Cortex of kidney (tissue), 1 donor: ENCODE measurements at places on chromosomes 7 and 10.

- no peak for DNase-seq
These were observed 691.8 kb downstream of the SUGCT start for GRCh38 chr7:40826411-40827221.

DNA sequence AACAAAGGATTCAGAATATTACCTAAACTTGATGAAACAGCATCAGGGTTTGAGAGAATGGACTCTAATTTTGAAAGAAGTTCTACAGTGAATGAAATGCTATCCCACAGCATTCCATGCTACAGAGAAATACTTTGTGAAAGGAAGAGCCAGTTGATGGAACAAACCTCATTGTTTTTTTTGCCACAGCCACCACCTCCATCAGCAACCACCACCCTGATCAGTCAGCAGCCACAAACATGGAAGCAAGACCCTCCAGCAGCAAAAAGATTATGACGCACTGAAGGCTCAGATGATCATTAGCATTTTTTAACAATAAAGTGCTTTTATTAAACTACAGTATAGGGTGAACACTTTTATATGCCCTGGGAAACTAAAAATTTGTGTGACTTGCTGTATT is 98.7 kb downstream of the LRRC4 start:
- DNase-seq, result no peak

DNA sequence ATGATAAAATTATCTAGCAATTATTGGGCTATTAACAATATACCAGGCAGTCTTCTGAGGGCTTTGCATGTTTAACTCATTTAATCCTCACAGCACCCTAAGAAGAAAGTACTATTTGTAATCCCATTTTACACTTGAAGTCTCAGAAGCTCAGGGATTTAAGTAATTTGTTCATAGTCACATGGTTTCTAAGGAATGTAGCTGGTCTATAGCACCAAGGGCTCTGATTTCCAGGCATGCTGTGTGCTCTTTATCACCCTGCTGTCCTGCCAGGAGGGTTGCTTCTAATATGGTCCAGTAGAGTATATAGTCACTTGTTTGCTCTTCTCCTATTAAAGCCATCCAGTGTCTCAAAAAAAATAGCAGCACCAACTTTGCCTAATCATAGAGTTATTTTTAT is 417.2 kb downstream of the PLXDC2 start:
- DNase-seq, result no peak

GRCh38 chr10:62795100-62795499 is 9.4 kb upstream of the ADO start:
- no peak for DNase-seq

DNA sequence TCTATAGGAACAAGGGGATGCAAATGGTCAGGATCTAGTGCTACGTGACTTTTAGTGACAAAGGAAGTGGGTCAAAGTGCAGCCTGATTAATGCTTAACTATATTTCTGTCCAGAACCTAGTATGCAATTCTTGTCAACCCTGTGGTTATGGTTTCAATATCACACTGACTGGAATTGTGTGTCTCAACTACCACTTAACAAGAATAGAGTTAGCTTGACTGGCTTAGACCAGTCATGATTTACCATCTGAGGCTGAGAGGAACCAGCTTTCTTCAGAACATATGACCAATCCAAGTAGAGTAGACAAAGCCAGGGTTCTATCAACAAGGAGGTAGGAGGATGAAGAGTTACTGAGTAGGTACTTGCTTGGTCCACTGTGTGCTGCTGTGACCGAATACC is 54.4 kb downstream of the MYPN start:
- DNase-seq, result no peak

- no peak for DNase-seq
These were observed 58.9 kb upstream of the LBX1 start for GRCh38 chr10:101287997-101288635.

GRCh38 chr7:139749545-139749944 is 28.3 kb downstream of the HIPK2 start:
- no peak for DNase-seq

DNA sequence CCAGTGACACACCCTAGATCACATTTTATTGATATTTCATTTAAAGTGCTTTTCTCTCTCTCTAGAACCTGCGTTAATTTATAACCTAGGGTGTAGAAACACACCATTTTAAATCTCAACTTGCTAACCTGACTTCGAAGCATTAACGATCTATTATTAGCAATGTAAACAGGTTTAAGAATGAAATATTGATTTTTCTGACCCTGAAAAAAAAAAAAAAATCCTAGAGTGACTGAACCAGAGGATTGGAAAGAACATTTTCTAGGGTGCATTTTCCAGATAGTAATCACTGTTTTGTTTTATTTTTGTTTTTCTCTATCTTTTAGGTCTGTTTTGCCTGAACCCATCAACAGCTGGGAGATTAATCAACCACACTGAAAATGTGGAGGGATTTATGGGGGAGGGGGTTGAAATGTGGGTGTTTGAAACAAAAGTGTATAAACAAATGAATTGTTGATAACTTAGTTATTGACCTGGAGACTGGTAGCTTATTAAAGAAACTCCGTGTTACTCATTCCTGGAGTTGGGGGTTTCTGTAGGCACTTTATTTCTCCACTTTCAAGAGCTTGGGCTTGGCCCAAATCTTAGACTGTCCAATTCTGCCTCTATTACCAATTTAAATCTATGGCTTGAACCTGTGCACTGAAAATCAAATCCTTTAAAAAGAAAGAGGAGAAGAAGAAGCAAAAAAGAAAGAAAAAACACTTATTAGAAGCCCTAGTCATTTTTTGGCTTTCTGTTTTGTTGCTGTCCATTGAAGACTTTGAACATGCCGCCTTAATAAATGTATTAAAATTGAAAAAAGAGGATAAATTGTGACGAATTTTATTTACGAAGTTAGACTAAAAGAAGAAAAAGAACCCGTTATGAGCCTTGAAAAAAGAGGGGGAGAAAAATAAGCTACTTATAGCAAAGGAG is 2.8 kb downstream of the HOXA2 start:
- no peak for DNase-seq

GRCh38 chr7:139763330-139763729 is 14.5 kb downstream of the HIPK2 start:
- DNase-seq, result no peak

- no peak for DNase-seq
These were observed 26.0 kb upstream of the UBE3C start for GRCh38 chr7:157112706-157113105.

GRCh38 chr7:33107136-33108066 is 1.8 kb downstream of the RP9 start:
- DNase-seq, result no peak

GRCh38 chr10:59962756-59963155 is 56.4 kb upstream of the CCDC6 start:
- no peak for DNase-seq

GRCh38 chr7:157502701-157503111 is 165.9 kb downstream of the DNAJB6 start:
- no peak for DNase-seq

GRCh38 chr7:139317939-139318505 is 23.1 kb upstream of the FMC1 start:
- DNase-seq, result no peak

DNA sequence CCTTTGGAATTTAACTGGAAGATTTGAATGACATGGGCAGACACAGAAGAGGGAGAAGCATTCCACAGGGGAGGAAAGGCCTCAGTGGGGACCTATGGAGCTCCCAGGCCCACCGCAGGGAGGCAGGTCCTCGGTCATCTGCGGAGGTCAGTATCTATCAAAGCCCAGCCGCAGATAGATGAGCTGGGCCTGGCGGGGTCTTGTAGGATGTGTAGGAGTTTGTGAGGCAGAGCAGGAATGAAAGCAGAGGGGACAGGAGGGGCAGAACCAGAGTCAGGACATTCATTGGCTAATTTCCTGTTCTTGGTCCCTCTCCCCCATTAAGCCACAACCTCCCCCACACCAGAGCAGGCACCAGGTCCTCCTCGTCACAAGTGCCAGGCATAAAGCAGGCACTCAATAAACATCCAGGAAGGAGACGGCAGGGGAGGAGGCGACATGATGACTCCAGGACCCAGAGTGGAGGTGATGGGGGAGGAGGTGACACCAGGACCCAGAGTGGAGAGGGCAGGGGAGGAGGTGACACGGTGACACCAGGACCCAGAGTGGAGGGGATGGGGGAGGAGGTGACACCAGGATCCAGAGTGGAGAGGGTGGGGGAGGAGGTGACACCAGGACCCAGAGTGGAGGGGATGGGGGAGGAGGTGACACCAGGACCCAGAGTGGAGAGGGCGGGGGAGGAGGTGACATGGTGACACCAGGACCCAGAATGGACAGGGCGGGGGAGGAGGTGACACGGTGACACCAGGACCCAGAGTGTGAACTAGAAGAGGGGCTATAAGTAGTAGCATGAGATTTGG is 83.7 kb upstream of the PDGFA start:
- no peak for DNase-seq

DNA sequence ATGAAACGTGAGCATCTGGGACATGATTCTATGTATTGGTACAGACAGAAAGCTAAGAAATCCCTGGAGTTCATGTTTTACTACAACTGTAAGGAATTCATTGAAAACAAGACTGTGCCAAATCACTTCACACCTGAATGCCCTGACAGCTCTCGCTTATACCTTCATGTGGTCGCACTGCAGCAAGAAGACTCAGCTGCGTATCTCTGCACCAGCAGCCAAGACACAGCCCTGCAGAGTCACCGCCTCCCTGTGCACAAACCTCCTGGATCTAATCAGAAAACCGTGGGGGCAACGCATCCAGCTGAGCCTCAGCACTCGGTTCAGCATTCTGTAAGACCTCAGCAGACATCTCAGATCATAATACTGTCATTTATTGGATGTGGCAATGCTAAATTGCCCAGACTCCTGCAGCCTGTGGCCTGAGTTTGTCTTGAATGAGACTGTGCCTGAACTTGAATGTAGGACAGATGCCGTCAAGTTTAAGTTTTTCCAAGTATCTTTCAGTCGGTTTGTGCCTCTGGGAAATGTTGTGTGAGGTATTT is 41.5 kb upstream of the PRSS58 start:
- DNase-seq, result no peak

DNA sequence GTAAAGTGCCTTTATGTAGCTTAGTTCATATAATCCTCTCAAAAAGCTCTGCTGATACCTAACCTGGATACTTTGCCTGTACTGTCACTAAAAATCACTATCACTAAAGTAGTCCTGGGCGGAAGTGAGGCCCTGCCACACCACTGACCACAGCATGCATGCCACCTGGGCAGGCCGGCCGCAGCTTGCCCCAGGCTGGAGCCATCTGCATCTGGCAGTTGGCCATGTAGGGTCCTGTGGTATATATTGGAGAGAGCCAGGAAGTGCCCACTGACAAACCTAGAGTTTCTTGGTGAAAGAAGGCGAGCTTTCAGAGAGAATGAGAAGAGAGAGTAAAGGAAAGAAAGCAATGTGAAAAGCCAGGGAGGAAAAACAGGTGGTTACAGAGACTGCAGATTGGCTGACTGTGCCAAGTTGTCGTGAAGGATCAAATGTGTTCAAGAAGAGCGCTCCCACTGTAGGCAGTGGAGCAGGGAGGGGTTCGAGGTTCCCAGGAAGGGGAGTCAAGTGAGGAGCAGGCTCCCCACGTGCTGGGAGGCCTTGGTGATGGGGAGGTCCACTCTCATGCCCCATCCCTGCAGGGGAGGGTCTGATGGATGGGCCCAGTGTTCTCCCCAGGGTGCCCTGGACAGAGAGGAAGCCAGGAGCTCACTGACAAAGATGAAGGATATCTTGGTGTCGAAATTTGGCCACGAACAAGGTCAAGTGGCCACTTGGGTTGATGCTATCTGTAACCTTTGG is 13.6 kb downstream of the LOXL4 start:
- no peak for DNase-seq

DNA sequence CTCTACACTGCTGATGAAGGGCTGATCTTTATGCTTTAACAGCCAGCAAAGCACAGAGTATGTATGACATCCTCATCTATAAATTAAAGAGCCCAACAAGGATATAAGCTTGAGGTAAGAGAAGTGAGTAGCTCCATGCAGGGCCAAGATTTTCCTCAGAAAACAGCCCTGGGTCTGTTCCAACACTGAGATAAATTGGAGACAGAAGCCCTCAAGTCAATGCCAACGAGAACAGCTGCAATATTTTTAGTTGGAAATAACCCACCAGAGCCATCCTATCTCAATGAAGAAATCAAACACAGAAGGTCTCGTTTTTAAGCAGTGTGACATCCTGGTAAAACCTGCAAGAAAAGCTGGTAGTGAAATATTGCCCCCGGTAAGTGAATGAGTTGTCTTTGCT is 297.0 kb upstream of the AUTS2 start:
- DNase-seq, result no peak

- DNase-seq, result no peak
These were observed 143.0 kb downstream of the ARHGAP22 start for GRCh38 chr10:48461623-48462481.

GRCh38 chr7:79461660-79462059 is 8.2 kb upstream of the MAGI2 start:
- DNase-seq, result no peak

- DNase-seq, result no peak
These were observed 29.5 kb upstream of the DNAAF5 start for GRCh38 chr7:696812-697551.

- no peak for DNase-seq
These were observed 28.2 kb upstream of the TLL2 start for GRCh38 chr10:96541921-96542320.
